ENCODE measurements at places on chromosomes 3 and 15. TPM values are rescaled to one million over a fixed set of nuclear protein-coding genes. Genes with fewer than 3 reads are reported as not detected.

PARL gene
- 73.9 TPM for total RNA-seq

DNA sequence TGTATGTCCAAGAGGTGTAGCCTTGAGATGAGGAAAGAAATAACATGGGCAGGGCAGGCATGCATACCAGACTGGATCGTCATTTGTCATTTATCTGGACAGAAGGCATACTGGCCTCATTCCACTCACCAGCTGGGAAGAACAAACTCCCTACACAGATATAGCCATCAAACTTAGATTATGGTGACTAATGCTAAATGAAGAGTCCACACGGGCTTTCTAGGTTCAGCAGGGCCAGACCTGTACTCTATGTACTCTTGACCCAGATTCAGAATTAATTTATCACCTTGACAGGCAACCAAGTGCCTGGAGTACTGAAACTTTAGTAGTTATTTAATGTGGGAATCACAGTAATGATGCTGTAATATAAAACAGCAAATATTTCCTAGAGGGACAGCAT lies 164.3 kb upstream of the IL12A start:
- DNase-seq: peak; percentile 90

- no peak for DNase-seq
Measured at GRCh38 chr3:197983076-197983475, 23.1 kb downstream of the LMLN start.

ALDH1L1 gene
- total RNA-seq: 0.11 TPM

DNA sequence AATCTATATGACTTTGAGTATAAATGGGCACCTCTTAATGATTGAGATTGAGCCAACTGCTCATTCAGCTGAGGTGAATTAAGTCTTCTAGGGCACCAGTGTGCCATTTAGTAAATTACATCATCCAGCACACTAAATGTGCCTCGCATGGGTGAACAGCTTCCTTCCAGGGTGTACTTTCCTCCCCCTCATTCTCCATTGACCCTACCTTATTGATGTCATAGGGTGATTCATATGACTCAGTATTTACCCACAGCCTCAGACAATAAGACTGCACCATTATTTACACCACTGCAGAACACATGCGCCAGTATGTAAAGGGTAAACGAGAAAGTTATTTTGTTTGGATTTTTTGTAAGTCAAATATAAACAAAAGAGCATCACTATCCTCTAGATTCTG lies 185.2 kb upstream of the ARL6 start:
- DNase-seq: no peak

DNA sequence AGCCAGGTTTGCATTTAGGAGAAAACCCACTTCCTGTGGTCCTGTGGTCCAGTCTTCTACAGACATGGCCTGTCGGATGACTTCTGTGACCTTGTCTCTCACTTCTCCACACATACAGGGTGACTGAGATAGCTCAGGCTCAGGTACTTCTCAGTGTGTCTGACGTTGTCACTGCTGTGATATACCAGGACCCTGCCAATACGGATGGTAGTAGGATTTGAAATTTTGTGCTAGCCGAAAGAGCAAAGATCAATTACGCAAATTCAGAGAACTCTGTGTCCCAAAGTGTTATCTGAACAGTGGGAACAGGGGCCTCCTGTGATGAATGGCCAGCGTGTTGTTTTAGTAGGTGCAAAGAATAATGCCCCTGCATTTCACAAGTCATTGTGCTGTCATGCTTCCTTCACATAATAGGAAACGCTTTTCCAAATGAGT lies 128.9 kb downstream of the MCTP2 start:
- DNase-seq: no peak

- DNase-seq: peak; percentile 56
Measured at GRCh38 chr3:195441992-195442572, 738 bp downstream of the ACAP2 start.

GRCh38 chr3:113643583-113643982 lies 52.9 kb downstream of the USF3 start:
- no peak for DNase-seq

EFCC1 gene
- total RNA-seq: not detected

DNA sequence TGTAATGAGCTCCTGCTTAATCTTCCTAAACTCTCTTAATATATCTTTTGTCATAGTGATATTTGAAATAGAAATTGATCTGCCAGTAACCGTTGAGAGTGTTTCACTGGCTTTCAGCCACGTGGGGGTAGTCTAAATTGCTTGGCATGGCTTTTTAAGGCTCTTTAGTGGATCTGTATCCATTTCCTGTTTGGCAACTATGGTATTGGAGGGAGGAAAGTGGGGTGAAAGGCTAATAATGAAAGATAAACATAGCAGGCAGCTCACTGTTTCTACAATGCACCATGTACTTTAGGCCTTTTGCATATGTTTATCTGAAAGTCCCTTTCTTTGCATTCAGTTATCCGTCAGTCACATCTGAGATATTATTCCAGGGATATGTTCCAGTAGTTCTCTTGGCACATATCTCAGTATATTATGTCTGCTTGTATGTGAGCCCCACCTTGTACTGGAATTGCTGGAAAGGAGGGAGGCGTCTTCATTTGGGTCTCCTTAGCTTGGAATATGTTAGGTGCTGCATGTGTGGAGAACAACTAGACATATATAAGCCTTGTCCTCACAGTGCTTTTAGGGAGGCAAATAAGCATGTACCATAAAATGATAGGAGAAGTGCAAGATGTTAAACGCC lies 10.8 kb downstream of the TOPAZ1 start:
- no peak for DNase-seq

GRCh38 chr15:101637516-101637915 lies 14.7 kb downstream of the TM2D3 start:
- DNase-seq: no peak

- no peak for DNase-seq
Measured at GRCh38 chr3:52487050-52487787, 7.9 kb upstream of the STAB1 start.

PSMD2 gene
- 1,516 TPM for total RNA-seq

GRCh38 chr3:132469326-132469725 lies 52.0 kb downstream of the DNAJC13 start:
- DNase-seq: no peak

GRCh38 chr15:59237924-59238331 lies 31.3 kb downstream of the LDHAL6B start:
- no peak for DNase-seq

DNA sequence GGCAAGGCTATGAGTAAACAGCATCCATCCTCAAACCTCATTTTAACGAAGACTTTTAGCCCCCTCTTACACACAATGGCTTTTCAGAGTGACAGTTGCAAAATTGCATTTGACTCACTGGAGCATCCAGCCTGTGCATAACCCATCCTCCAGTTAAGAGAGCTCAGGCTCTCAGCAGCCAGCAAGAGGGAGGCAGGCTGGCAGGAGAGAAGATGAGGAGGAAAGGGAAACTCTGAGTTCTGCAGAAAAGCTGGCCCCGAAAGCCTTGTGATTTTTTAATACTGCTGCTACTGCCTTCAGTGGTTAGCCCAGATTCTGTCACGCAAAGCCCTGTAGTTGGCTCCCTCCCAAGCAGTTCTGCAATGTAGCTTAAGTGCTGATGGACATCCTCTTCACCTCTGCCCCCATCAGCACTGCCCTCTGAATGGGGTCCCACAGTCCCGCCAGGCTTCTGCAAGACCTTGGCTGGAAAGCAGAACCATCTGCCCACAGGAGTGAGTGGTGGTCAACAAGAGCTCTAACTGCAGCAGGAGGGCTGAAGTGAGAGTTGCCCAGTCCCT lies 371.3 kb downstream of the EPHB1 start:
- DNase-seq: no peak

- no peak for DNase-seq
Measured at GRCh38 chr3:169165196-169166158, 498.0 kb downstream of the MECOM start.

DNA sequence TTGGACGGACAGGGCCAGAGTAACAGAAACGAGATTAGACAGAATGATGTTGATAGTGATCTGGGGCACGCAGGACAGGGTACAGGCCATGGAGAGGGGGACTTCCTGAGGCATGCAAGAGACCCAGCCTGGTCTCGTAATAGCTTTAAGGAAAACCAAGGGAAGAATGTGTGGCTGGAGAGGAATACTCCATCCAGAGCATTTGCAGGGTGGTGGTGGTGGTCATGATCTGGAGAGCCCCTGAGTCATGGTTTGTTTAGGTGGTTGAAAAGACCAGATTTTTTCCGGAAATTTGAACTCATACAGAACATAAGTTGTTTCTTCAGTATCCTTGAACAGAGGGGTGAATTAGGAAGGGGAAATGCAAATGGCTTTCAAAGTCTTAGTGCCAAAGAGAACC lies 138.5 kb downstream of the DUT start:
- no peak for DNase-seq

- no peak for DNase-seq
Measured at GRCh38 chr3:126152458-126152857, 27.9 kb downstream of the ALDH1L1 start.

DNA sequence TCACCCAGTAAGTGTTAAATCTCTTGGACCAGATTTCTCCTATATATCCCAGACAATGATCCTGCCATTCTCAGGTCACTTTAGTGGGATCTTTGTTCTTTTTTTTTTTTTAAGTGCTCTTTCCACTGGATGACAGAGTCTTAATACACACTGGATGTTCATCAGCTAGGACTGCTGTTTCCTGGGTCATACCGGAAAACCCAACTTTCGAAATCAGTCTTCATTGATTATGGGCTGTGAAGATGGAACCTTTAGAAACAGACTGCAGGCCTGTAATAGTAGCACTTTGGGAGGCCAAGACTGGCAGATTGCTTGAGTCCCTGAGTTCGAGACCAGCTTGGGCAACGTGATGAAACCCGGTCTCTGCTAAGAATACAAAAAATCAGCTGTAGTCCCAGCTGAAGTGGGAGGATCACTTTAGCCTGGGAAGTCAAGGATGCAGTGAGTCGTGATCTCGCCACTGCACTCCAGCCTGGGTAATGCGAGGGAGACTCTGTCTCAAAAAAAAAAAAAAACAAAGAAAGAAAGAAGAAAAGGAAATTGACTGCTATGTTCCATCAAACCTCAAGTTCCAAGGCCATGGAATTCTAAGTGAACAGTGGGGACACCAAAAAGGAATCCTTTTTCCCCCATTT lies 2.3 kb downstream of the EOGT start:
- no peak for DNase-seq

- peak; percentile 42 for DNase-seq
Measured at GRCh38 chr15:66069751-66070150, 183.8 kb downstream of the MEGF11 start.

- DNase-seq: no peak
Measured at GRCh38 chr15:36090286-36090946, 489.0 kb upstream of the CDIN1 start.

DNA sequence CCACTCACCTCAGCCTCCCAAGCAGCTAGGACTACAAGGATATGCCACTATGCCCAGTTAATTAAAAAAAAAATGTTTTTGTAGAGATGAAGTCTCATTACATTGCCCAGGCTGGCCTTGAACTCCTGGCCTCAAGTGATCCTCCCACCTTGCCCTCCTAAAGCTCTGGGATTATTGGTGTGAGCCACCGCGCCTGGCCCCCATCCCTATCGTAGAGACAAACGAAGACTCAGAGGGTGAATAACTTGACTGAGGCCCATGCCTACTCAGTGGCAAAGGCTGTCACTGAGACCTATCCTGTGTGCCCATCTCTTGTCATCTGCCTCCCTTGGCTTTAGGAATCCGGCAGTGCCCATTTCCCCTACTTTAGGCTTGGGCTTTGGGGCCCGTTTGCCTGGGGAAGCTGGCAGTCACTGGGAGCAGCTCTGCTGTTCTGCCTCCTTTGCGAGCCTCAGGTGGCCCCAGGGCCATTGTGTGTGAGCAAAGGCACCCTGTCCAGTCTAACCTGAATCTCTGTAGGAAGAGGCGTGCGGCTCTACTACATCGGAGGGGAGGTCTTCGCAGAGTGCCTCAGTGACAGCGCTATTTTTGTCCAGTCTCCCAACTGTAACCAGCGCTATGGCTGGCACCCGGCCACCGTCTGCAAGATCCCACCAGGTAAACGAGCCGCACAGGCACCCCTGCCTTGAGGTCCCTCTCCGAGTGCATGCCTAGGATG lies 70.1 kb downstream of the AAGAB start:
- DNase-seq: no peak

- DNase-seq: no peak
Measured at GRCh38 chr15:84750583-84751092, 2.2 kb downstream of the ZNF592 start.

KNG1 gene
- not detected for total RNA-seq

DNA sequence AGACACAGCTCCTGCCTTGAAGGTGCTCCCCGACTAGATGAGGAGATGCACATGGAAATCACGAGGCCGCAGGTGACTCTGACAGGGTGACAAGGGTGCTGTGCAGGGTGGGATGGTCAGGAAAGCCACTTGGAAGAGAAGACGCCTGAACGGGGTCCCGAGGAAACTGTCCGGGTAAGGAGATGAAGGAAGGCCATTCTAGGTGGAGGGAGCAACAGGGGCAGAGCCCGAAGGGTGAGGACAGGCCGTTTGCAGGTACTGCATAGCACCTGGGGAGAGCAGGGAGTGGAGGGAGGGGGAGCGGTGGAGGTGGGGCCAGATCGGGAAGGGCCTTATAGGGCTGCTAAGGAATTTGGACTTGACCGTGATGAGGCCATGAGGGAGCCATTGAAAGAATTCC lies 105.6 kb upstream of the DLG1 start:
- no peak for DNase-seq

DNA sequence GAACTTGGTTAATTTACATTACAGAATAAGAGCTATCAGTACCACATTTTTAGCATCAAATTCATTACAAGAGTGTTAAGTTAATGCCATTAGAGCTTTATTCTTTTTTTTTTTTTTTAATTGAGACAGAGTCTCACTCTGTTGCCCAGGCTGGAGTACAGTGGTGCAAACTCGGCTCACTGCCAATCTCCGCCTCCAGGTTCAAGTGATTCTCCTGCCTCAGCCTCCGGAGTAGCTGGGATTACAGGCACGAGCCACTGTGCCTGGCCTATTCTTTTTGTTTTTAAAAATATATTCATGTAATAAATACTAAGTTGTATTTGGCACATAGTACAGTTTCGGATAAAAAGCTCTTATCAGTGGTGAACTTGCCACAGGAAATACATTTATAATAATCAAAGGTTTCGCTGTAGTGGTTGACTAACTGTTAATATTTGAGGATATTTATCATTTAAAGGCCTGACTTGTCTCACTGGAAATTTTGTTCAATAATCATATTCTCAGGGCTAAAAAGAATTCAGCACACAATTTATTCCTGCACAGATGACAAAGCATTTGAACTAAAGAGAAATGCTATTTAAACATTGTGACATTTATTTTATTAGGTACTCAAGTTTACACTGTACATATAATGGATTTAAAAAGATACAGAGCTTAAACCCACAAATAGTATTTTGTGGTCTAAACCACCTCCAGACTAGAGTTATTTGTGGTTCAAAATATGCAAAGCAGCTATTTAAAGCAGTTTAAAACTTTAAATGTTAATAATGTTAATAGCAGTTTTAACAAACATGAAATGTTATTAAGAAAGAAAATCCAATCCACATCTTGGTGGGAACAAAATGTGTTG lies 6.1 kb upstream of the LEKR1 start:
- DNase-seq: no peak
